Naive B cell (primary cell): ENCODE measurements at places on chromosomes 1 and 21.

DNA sequence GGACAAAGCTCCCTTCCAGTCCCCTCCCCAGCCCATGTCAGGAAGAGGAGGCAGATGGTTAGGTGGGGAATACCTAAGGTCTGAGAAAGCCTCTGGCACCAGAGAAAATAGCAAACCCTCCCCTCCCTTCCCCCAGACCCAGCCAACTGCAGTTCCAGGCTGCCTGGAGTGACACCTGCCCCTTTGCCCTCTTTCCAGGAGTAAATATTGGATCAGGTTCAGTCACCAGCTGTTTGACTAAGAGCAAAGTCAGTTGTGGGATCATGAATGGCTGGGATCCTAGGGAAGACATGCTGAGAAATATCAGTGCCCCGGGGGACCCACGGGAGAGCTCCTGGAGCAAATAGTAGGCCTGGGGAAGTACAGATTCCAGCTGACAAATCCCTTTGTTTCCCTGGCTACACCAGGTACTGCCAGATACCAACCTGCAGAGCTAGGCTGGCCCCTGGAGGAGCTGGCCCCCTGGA is 12.2 kb upstream of the CDK18 start:
- DNase-seq, result no peak

DNA sequence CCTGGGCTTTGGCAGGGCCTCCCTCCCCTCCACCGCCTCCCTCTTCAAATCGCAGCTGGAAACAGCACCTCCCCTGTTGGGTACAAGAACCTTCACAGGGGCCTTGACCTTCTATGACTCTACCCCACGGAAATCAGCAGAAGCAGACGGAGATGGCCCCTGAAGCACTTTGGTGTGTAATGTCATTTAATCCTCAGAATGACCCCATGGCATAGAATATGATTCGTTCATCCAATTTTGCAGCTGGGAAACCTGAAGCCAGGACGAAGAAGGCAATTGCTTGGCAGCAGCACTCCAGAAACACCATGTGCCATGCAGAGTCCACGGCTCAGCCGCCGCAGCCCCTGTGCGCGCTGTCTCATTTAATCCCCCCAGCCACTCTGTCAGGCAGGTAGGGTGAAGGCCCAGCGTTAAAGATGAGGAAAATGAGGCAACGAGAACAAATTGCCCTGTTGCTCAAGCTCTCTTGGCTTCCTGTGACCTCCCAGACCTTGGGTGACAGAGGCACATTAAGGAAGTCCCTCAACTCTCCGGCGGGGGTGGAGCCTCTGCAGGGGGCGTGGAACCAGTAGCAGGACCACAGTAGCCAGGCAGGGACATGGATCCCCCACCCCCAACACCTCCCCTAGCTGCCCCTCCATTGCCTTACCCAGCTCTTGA is 25.8 kb upstream of the LAPTM5 start:
- DNase-seq, result no peak

DNA sequence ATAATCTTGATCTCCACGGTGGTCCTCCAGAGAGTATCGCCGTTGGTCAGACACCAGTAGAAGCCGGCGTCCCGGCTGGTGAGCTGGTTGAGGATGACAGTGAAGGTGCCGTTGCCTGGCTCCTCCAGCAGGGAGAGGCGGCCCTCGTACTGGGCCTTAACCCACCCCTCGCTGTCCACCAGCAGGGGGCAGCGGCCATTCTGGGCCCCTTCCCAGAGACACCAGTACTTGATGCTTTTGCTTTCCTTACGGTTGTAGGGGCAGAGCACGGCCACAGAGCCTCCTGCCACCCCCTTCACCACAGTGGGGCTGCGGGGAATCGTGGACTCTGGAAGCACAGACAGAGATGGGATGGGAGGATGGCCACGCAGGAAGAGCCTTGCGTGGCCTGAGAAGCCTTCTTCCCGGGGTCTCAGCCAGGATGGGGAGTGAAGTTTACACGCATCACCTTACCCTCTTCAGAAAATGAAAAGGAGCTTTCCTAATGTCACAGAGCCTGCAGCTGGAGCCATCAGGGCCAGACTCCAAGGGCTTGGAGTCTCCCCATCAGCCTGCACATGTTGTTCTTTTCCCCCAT is 10.7 kb downstream of the PIGR start:
- DNase-seq, result peak; percentile 52

GRCh38 chr1:87392248-87393192 is 63.8 kb downstream of the LMO4 start:
- no peak for DNase-seq

- DNase-seq, result no peak
Observed at GRCh38 chr1:6635910-6636760, 11.5 kb downstream of the THAP3 start.

GRCh38 chr1:223836586-223836985 is 9.2 kb downstream of the TP53BP2 start:
- no peak for DNase-seq

DNA sequence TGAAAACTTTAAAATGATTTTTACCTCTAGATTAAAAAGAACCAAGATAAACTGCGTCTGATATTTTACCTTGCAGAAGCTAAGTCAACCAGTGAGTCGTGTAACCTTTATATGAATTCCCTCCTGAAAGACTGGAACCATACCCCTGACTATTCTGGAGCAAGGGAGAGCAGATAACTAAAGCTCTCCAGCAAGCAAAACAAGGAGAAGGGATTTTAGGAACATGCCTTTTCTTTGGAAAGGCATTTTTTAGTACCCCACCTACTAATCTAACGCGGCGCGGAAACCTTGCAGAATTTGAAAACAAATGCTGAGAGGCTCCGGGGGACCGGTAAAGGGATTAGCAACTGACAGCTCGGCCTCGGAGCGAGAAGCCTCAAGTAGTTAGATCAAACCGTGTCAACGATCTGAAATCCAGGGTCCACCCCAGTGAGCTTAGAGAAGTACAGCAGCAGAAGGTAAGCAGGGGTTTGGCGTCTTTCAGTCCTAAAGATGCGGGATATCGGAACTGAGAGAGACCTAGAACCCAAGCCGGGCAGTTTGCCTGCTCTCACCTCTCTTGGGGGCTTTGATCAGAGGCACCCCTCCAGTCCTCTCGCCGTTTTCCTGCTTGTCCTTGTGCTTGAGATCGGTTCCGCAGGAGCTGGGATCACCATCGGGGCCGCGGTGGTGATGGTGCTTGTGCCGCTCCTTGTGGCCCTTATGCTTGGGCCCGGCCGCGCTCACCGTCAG is 954 bp downstream of the RSBN1 start:
- peak; percentile 1 for DNase-seq

DNA sequence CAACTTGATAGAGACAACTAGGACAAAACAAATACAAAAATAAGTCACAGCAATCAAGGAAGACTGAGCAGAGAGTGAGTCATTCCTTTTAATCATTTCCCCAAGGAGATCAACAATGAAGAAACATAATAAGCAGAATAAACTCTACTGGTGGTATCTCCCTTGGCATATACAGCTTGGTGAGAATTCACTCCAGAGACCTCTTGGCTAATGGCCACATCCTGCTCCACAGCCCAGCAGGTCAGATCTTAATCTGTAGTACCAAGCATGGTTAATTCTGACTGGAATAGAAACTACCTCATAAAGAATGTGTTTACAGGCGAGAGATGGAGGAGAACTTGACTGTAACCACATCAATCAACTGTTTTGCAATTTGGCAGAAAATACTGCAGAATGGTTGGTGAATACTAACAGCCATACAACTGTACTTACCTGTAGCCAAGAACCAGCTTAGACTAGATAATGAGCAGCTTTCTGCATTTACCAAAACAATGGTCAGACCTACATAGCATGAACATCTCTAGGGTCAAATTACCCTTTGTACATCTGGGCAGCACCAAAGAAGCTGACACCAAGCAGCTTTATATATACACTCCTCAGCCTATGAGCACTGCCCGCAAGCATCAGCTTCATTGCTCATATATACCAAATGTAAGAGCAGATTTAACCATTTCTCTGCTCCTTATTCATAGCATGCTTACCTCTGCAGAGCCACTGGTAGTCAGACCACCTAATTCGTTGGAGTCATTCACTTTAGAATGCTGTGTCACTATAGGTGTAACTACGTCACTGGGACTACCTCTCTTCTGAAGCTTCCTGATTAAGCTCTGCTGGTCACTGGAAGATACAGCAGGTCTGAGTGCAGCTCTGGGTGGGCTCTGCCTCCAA is 51.0 kb downstream of the KIAA0319L start:
- DNase-seq, result no peak

- no peak for DNase-seq
Observed at GRCh38 chr1:167641786-167642500, 11.9 kb downstream of the RCSD1 start.

GRCh38 chr1:246878551-246878950 is 53.2 kb downstream of the AHCTF1 start:
- no peak for DNase-seq

- no peak for DNase-seq
Observed at GRCh38 chr1:44072204-44072603, 40.9 kb upstream of the SLC6A9 start.

GRCh38 chr1:83555871-83556270 is 443.1 kb downstream of the TTLL7 start:
- DNase-seq, result no peak

DNA sequence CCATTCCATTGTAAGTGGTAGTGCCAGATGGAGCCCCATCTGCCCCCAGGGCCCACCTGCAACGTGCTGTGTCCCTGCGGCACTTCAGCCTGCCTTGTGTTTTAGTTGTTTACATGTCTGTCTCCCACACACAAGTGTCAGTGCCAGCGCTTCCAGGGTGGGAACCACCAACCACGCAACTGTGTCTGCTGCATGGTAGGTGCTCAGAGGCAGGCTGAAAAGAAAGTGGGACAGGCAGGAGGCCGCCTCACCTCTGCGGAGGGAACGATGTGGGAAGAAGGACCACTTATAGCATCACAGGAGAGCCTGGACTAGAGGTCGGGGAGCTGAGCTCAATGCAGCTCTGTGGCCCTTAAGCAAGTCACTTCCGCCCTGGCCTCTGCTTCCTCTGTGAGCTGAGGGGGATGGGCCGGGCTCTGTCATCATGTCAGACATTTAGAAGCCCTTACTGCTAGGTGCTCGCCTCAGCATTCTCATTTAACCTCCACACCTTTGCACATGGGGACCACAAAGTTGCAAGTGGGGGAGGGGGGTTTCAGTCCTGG is 17.9 kb downstream of the SLC9A1 start:
- peak; percentile 39 for DNase-seq

GRCh38 chr1:234647245-234647644 is 37.3 kb upstream of the IRF2BP2 start:
- DNase-seq, result no peak

GRCh38 chr1:109531826-109532364 is 7.8 kb upstream of the GPR61 start:
- no peak for DNase-seq

GRCh38 chr1:42748461-42749410 is 8.7 kb upstream of the CLDN19 start:
- DNase-seq, result no peak

DNA sequence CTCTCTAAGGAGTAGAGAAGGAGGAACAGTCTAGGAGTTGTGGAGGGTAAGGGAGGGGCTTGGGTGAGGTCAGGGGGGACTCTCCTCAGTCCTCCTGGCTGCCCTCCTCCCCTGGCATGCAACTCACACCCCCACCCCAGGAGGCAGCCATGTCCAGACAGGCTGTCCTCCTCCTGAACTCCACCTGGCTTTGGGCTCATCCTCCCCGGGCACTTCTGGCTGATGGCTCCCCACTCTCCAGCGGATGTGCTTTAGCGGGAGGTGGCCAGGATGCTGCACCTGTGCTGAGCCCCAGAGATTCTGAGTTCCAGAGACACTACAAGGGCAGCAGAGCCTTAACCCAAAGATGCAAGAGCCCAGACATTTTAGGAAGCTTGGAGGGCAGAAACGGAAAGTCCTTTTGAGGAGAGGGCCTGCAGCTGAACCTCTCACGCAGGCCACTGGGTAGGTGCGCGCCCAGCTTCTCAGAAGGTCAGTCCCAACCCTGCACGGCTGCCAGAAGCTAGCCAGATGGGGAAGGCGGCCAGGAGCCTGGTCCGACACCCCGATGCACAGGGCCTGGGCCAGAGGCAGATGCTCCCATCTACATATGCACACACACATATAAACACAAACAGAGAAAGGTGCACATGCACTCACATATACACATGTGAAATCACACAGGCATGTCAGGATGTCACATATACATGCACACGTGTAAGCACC is 83.4 kb downstream of the PDE9A start:
- no peak for DNase-seq

GRCh38 chr1:23609971-23610370 is 50.7 kb upstream of the ID3 start:
- no peak for DNase-seq

DNA sequence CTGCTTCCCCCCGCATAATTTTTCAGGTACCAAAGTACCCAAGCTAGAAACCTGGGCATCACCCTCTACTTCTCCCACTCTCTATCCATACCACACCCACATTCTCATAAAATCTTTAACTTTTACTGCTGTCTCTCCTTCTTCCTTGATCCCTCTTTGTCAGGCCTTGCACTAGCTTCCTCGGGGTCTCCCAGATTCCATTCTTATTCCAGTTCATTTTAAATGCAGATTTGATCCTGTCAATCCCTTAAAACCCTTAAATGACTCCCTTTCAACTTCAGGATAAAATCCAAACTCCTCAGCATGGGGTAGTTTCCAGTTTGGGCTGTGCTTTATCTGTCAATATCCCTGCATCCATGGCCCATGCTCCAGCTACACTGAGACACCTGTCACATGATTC is 343.5 kb downstream of the PBX1 start:
- DNase-seq, result no peak

- DNase-seq, result no peak
Observed at GRCh38 chr1:64497088-64497883, 27.4 kb downstream of the CACHD1 start.

- DNase-seq, result no peak
Observed at GRCh38 chr1:117104986-117105385, 16.6 kb downstream of the TRIM45 start.

- DNase-seq, result no peak
Observed at GRCh38 chr1:45473302-45473701, 17.7 kb downstream of the TESK2 start.

DNA sequence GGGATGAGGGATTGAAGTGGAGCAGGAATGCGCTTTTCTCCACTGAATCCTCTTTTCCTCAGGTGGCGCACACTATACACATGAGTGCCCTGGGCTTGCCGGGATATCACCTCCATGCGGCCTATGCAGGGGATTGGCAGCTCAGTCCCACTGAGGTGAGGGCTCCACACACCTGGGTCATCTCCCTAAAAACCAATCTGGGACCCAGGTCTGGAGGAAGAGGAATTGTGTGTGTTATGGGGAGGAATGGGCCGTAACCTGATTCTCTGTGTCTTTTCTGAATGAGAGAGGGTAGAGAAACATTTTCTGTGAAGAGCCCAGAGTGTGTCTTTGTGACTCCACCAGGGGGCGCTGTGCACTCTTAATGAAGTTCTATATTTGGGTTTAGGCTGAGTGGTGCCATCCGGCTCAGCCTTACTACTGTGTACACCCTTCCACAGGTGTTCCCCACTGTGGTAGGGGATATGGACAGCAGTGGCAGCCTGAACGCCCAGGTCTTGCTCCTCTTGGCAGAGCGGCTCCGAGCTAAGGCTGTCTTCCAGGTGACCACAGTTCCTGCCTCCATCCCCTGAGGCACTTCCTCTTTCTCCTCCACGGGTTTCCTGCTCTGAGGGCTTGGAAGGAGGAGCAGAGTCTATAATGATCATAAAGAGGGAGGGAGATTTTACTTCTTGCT is 1.5 kb downstream of the TOMM40L start:
- peak; percentile 75 for DNase-seq
